ENCODE measurements at places on chromosomes 7 and 10. TPM values are rescaled to one million over a fixed set of nuclear protein-coding genes. Genes with fewer than 3 reads are reported as not detected.

Gene SAMD9L
- total RNA-seq = 16.4 TPM

Gene PDK4
- not detected for total RNA-seq

GRCh38 chr7:9148687-9149086 is 715.3 kb downstream of the NXPH1 start:
- DNase-seq = no peak

Gene ZNHIT1
- total RNA-seq = 141 TPM

Gene ERV3-1
- 1.5 TPM for total RNA-seq

DNA sequence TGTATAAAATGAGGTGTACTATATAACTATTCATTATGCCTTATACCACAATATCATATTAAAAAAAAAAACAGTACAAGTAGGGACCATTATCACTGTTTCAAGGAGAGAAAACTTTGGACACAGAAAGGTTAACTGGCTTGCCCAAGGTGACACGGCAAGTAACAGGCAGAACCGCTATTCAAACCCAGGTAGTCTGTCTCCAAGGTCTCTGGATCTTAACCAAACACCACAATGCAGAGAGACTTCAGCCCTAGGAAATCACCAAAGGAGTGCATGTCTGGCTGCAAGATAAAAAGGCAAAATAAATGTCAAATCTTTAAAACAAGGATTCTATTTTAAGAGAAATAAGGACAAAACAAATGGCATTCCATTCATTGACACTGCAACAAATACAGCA is 56.3 kb downstream of the CADPS2 start:
- DNase-seq = no peak

DNA sequence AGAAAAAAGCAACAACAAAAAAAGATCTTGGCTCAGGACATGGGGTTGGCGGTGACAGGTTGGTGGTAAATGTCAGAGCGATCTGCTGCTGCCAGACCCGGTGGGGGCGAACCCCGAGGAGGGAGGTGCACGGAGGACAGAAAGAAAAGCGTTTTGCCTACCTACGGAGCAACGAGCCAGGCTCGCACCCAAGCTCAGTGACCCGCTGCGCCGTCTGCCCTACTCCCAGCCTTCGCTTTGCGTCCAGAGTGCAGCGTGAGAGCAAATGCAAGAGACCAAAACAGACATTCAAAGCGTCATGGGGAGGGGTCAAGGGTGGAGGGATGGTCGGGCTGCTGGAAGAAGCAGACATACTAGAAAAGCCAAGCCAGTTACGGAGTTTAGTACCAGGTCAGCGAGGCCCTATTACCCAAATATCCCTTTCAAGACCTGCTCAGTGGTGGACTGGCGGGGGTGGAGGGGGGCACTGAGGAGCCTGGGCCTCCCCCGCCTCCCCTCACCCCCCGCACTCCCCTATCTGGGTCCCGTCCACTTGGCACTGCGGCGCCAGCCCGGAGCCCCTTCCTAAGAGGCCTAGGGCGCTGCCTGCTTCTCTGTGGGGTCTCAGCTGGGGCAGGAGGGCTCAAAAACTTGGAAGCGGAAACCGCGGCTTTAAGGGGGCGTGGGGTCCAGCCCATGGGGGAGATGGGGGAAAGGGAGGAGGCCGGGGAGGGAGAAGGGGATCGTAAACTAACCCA is 66.9 kb downstream of the SLC29A4 start:
- DNase-seq = no peak

Gene HOGA1
- not detected for total RNA-seq

- no peak for DNase-seq
These were observed 25.2 kb downstream of the YWHAG start for GRCh38 chr7:76333511-76334101.

- no peak for DNase-seq
These were observed 95.3 kb upstream of the CYP26C1 start for GRCh38 chr10:92965314-92965713.

DNA sequence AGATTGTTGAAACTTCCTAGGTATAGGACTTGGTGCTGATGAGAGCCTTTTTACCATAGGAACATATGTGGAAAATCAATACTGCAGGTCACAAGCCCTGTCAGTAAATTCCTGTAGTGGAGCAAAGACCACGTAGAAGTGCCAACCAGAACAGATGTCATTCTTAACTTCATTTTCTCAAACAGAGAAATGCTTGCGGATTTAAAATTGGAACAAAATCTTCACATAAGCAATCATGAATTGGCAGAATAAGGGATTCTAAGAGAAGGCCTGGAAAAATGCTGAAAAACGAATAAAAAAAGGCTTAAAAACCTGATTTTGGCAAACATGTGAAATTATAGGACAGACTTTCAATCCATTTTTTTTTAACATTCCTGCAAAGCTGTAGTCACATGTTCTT is 80.8 kb upstream of the SMIM30 start:
- DNase-seq = no peak

DNA sequence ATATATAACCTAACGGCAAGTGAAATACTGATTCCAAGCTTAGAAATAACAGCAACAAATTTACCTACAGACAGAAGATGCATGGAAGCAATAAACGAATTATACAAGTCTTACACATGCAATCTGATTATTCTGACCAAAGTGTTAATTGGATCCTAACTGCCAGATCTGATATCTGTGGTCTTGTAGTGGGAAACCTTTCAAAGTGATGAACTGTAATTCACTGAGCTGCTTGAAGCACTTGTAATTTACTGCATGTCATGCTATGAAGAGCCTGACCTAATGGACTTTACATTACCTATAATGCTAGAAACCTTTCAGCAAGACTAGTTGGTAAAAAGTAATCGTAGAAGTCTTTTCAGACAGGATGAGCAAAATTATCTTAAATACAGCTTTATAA is 205.6 kb downstream of the FOXP2 start:
- no peak for DNase-seq

Data from SJSA1 (cell line).